ENCODE measurements at places on chromosomes 12 and 14. TPM values are rescaled to one million over a fixed set of nuclear protein-coding genes. Genes with fewer than 3 reads are reported as not detected.

The P3H3 gene
- total RNA-seq: 27.8 TPM

The AGAP2 gene
- 0.28 TPM for total RNA-seq

The TAS2R50 gene
- 4.4 TPM for total RNA-seq

The KRT2 gene
- total RNA-seq: not detected

Data from IMR-90 (cell line).